ENCODE measurements at places on chromosomes 3 and 15. TPM values are rescaled to one million over a fixed set of nuclear protein-coding genes. Genes with fewer than 3 reads are reported as not detected.

SLC2A2 gene
- not detected for total RNA-seq

CXCR6 gene
- total RNA-seq, result 5.2 TPM

CASR gene
- not detected for total RNA-seq

ATP8B4 gene
- total RNA-seq, result 4.9 TPM

THBS1 gene
- total RNA-seq, result 495 TPM

SEMA3B gene
- total RNA-seq, result 127 TPM

TOPAZ1 gene
- not detected for total RNA-seq

SSR3 gene
- total RNA-seq, result 56.6 TPM

DNA sequence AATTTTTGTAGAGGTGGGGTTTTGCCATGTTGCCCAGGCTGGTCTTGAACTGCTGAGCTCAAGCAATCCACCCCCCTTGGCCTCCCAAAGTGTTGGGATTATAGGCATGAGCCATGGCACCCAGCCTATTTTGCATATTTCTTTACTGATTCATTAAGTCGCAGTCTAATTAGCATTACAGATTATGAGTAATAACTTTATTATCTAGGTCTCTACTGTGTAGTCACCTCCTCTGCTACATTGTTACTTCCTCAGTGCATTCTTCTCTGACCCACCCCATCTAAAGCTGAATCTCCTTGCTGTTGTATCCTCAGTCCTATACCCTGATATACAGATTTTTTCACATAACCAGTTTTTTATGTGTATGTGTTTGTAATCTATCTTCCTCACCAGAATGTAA is 61.7 kb downstream of the TFDP2 start:
- DNase-seq, result no peak

DNA sequence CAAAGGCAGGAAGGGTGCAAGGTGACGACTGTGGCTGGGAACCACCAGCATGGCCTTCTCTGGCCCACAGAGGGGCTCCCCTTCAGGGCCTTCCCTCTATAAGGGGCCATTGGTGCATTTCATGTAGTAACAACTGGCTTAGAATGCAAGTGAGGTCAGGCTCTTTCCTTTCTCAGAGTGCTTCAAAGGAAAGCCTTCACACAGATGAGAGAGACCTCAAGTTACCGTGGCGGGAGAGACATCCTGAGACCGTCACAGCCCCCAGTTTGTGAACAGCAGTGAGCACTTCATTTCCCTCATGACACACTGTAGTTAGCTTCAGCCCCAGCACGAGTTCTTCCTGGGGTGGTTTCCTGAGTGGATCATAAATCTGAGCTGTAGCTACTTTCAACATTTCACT is 96.6 kb upstream of the LIMD1 start:
- no peak for DNase-seq

GRCh38 chr3:143951351-143951971 is 20.2 kb upstream of the DIPK2A start:
- no peak for DNase-seq

DNA sequence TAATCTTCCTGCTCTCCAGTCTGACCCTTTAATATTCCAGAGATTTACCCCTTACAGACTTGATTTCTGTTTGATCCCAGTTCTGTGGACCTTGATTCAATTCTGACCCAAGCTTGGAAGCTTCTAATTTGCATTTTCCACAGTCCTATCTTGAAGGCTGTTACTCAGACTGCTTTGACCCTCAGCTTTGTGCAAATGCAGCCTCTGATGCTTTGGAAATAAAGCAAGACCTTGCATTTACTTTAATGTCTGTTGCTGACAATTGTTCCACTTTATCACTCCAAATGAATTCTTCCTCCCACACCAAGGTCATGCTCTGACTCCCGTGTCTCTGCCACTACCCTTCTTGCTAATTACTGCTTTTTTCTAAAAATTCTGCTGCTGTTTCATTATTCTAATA is 886.0 kb downstream of the TUSC7 start:
- DNase-seq, result no peak

GRCh38 chr15:39431376-39431775 is 149.5 kb upstream of the THBS1 start:
- DNase-seq, result no peak

DNA sequence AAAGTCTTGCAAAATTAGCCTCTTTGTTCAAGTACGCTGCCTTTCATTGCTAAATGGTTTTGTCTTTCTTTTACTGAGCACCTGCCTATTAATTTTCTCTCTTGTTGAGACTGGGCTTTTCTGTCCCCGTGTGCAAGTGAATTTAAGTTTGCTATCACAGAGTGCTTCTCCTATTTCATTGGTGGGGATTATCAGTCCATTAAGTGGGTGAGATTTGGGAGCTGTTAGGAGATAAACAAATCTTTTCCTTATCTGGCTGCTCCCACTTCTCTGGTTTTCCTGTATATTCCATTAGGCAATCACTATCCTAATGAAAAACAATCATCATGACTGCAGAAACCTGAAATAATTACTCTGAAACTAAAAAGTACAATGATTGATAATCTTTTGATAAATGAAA is 254.2 kb downstream of the NR1D2 start:
- no peak for DNase-seq

DNA sequence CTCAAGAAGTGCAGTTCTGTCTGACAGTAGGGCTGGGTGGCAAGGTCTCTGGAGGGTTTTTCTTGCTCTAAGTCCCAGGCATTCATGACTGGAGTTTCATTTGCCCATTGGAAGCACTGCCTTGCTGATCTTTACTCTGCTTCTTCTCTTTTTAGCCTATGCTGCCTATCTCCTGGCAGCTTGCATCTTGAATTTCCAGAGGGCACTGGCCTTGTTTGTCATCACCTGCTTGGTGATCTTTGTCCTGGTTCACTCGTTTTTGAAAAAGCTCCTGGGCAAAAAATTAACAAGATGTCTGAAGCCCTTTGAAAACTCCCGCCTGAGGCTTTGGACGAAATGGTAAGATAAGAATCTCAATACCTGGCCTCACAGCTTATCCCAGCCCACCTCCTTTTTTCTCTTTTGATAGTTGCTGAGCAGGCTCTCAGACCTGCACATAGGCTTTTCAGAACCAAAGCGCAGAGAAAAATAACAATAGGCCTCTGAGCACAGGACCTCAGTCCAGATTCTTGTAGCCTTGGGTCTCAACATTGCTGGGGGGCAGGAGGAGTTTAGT is 10.9 kb downstream of the SLC28A2 start:
- no peak for DNase-seq

DNA sequence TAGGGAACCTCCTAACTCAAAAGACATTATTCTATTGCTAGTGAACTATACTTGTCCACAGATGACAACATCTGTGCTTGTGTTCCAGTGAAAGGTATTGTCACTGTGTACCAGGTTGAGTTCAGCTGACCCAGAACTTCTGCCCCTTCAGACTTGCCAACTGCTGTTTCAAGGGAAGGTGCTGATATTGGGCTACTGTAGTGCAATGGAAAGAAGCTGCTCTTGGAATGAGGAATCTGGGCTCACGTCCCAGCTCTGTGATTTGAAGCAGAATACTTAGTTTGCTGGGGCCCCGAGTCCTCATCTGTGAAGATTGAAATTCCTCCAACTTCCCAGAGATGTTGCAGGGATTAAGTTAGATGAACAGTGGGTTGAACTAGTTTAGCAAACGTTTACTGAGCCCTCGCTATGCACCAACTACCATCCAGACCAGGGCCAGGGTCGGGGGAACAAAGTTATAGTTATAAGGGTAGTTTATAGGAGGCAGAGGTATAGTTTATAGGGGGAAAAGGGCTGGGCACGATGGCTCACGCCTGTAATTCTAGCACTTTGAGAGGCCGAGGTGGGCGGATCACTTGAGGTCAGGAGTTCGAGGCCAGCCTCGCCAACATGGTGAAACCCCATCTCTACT is 15.9 kb upstream of the UMPS start:
- no peak for DNase-seq

DNA sequence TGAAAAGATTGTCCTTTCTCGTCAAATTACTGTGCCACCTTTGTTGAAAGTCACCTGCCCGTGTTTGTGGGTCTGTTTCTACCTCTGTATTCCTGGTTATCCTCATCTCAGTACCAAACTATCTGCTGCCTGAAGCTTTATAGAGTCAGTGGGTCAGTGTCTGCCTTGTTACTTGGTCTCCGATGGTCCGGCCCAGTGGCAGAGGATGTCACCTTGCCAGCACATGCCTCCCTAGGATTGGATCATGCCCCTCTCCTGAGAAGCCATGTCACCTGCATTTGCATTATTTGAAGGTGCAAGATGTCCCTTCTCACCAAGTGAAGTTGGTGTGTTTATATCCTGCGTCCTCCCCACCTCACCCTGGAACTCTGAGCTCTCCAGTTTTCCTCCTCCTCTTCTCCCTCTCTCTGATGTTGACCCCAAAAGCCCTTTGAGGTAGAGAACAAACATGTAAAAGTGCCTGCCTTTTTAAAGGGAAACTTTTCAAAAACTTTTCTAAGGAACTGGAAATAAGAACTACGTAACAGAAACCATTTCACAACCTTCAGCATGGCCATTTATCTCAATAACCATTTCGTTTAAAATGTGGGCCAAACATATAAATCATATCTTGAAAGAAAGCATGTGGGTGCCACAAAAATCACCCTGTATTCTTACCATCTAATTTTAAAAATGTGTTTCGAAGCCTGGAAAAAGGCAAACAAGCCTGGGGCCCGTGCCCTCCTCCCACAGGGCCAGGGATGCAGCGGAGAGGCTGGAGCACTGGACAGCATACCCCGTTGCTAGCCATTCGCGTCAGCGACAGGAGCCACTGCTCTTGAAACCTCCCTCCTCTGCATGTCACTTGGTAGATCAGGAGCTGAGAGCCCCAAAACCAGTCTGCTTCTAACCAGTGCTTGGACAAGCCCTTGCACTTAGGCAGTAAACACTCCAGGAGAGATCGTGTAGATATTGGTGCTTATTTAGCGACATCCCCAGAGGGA is 102.1 kb downstream of the VGLL4 start:
- no peak for DNase-seq

DNA sequence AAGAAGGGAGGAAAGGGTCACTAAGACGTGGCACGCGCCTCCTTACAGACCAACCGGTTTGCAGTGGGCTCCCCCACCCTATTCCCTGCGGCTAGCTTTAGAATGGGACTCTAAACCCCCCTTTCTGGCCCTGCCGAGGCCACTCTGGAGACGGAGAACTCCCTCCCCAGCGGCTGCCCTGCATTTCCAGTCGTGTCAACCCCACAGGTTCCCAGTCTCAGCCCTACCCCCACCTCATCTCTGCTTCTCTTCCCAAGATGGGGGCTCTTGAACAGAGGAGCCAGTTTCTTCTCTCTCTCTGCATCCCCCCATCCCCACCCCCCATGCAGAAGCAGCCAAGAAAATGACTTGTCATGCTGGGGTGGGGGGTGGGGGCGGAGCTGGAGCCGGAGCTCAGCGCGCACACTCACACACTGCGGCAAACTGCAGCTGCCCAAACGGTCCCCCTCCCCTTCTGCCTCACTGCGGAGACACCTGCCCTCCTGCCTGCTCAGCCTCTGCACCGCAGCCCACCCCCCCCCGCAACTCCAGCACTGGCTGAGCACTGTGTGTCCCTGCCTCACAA is 871 bp downstream of the MAP1A start:
- no peak for DNase-seq

DNA sequence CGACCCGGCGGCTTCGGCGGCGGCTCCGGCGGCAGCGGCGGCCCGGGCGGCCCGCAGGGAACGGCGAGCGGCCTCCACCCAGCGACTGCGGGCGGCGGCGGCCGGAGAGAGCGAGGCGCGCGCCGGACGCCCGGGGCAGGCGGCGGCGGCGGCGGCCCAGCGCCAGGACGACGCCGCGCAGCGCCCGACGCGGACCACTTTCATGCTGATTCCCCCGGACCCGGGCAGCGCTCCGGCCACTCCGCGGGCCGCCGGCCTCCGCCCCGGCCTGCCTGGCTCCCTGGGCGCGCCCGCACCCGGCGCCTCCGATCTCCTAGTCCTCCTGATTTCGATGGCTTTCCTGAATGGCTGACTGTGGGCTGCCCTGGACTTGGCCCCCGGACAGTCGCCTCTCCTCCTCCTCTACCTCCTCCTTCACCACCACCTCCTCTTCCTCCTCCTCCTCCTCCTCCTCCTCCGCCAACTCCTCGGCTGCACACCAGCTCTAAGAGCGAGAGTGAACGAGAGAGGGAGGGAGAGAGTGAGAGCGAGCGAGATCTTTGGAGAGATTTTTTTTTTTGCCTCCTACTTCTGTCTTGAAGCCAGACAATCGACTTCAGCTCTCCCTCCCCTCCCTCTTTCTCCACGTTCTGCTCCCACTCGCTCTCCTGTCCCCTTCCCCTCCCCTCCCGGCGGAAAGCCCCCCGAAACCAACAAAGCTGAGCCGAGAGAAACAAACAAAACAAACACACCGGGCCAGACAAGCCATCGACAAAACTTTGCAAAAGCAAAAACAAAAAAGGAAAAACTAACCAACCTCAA is 844 bp downstream of the NR2F2 start:
- DNase-seq, result peak; percentile 90

GRCh38 chr15:26382444-26383072 is 390.3 kb downstream of the GABRB3 start:
- DNase-seq, result no peak

DNA sequence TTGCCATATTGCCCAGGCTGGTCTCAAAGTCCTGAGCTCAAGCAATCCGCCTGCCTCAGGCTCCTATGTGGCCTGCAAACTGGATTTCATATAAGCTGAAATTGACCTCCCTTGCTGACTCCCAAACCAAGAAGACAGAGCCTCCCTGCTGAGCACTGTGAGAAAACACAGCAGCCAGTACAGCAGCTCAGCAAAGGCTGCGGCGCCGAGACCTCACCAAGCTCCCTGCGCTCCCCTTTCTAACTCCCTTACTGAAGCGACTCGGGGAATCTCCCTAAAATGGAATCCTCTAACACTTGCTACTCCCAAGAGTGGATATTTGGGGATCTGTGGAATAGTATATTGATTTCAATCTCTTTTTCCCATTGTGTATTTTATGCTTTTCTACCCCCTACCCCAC is 34.6 kb downstream of the MUC20 start:
- DNase-seq, result no peak

- DNase-seq, result no peak
Observed at GRCh38 chr3:110479731-110480130, 591.9 kb upstream of the NECTIN3 start.

DNA sequence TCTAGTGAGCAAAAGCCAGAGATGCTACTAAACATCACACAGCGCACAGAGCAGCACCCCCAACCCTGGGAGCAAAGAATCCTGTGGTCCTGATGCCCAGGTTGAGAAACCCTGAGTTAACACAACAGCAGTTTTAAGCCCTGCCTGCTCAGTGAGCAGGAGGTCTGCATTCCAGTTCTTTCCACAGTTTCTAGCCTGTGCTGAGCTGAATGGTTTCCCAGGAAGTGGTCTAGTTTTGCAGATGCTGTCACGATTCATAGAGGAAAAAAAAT is 171.1 kb upstream of the PROK2 start:
- DNase-seq, result no peak

GRCh38 chr3:71565316-71565715 is 18.2 kb downstream of the FOXP1 start:
- DNase-seq, result no peak

Data from upper lobe of left lung (tissue), 6 donors.